ENCODE measurements at places on chromosomes 2 and 18. TPM values are rescaled to one million over a fixed set of nuclear protein-coding genes. Genes with fewer than 3 reads are reported as not detected.

The MGAT4A gene
- total RNA-seq, result 96.4 TPM

The SLC30A3 gene
- total RNA-seq, result not detected

The SERPINB5 gene
- total RNA-seq, result not detected

The CCDC102B gene
- 8.9 TPM for total RNA-seq

The VAMP8 gene
- 111 TPM for total RNA-seq

The DYNAP gene
- total RNA-seq, result not detected

The GEN1 gene
- 11.1 TPM for total RNA-seq

DNA sequence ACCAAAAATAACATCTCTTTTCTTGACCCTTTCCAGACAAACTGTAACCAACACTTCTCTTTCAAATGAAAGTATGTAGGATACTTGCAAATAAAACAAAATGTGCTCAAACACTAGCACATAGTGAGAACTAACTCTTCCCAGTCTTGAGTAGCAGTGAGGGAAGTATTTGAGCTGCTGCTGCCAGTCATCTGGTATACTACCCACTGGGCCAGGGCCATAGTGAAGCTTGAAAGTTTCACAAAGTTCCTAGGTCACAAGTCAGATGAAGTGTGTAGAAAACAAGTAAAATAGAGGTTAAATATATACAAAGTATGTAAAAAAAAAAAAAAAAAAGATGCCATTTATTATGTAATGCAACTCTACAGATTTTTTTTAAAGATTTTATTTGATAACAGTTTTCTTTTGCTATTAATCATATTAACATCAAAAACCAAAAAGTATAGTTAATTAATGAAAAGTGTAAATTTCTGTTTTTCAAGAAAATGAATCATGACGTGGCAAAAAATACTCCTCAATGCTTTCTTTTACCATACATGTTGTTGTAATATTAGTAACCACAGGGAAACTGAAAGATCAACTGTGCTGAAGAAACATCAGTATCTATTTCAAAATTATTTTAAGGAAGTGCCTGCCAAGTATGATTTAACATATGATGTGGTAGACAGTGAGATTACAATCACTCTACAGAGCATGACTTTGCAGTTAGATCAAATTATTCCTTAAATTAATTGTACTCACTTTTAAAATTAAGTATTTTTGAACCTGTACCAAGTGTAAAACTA is 21.6 kb upstream of the TRIB2 start:
- DNase-seq, result no peak

- no peak for DNase-seq
Observed at GRCh38 chr2:218482651-218483050, 63.7 kb downstream of the VIL1 start.

GRCh38 chr2:223943561-223944008 is 1.6 kb downstream of the WDFY1 start:
- DNase-seq, result no peak

- no peak for DNase-seq
Observed at GRCh38 chr18:45733535-45733934, 9.6 kb downstream of the SLC14A1 start.

- no peak for DNase-seq
Observed at GRCh38 chr18:21408681-21409080, 166.6 kb downstream of the GREB1L start.

DNA sequence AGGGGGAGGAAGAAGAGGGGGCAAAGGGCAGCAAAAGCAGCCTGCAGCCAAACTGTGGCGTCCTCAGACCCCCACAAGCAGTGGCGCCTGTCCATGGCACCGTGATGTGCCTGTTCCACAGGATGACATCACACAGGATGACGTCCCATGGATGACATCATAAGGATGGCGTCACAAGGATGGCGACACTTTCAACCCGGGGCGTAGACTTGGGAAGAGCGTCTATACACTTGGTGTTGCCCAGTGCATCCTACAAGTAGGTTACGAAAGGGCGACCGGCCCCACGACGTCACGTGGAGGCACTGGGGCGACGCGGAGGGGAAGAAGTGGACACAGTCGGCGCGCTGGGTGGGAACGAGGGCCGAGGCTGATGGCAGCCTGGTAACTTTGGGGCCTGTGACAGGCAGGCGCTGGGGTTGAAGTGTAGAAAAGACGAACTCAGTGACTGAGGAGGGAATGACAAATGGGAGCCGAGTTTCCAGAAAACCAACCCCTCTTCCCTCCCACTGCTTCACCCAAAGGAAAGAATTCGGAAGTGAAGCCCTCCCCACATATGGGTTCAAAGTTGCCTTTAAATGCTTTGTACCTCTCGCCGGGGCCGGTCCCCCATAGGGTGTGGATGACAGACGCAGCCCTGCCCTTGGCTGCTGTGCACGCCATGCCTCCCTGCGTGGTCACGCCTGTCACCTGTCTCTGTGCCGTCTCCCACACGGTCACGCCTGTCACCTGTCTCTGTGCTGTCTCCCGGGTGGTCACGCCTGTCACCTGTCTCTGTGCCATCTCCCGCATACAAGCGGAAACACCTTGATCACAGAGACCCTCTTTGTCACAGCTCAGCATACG is 13.4 kb upstream of the KCNG2 start:
- DNase-seq, result no peak

DNA sequence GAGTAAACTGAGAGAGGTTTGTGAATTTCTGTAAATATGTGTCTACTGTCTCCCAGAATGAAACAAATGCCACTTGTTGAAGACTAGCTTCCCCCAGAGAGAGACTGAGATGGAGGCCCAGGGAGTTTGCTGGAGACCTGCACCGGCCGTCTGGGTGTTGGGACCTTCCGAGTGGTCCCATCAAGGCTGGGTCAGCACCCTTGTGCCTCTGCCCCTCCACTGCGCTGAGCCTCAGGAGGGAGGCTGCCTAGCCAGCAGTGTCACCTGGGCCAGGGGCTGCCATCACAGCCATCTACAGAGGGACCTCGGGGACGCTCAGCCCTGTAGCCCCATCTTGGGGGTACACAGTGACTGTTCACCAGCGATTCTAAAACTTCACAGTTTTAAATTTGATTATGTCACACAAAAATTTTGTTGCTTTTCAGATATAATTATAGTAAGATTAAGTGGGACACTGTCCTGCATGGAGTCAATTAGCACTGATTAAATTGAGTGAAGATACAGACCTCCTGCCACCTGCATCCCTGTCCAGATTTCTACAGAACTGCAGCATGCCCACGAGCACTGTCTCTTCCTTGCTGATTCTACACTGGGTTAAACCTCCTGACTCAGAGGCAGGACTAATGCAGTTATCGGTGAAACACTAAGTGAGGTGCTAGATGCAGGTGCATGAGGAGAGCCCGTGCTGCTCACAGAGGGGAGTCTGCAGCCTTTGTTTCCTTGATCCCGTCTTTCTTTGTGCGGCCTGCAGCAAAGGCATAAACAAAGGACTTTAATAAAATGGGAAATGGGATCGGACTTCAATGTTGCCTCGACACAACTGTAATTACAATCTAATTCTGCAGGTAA is 50.5 kb downstream of the TMEM18 start:
- no peak for DNase-seq

DNA sequence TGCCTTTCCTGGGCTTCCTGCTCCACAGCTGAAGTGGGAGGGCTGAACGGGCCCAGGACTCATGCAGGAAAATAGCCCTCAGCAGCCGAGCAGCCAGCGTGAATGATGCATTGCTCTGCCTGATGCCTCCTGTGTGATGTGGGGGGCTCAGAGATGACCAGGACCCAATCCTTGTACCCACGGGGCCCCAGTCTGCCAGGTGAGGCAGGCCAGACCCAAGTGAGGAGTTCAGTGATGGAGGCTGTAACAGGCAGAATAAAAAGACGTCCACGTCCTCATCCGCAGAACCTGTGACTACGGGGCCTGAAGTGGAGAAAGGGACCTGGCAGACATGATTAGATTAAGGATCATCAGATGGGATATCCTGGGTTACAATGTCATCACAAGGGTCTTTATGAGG is 194.9 kb upstream of the HDAC4 start:
- DNase-seq, result no peak

- DNase-seq, result no peak
Observed at GRCh38 chr2:36287363-36288275, 68.0 kb upstream of the CRIM1 start.

DNA sequence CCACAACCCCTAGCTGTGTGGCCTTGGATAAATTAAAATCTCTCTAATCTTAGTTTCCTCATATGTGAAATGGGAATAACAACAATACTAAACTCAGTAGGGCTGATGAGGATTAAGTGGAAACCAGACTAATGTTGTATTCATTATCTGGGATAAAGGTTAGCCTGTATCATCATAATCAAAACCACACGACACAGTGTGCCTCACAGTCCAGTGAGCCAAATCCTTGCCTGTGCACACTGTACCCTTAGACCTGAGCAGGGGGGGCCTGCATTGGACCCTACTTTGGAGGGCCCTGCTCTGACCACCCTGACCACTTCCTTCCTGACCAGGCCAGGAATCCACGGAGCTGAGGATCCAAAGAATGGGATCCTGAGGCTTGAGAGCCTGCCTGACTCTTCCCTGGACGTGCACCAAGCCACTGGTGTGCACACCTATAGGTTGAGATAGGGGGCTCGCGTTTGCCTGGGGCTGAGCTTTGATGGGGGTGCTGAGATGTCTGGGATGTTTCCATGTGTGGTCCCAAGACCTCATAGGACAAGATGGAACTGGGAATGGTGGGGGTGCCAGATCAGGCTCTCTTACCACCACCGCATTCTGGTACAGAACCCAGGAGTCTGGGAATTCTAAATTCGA is 69.7 kb downstream of the TGOLN2 start:
- DNase-seq, result no peak

DNA sequence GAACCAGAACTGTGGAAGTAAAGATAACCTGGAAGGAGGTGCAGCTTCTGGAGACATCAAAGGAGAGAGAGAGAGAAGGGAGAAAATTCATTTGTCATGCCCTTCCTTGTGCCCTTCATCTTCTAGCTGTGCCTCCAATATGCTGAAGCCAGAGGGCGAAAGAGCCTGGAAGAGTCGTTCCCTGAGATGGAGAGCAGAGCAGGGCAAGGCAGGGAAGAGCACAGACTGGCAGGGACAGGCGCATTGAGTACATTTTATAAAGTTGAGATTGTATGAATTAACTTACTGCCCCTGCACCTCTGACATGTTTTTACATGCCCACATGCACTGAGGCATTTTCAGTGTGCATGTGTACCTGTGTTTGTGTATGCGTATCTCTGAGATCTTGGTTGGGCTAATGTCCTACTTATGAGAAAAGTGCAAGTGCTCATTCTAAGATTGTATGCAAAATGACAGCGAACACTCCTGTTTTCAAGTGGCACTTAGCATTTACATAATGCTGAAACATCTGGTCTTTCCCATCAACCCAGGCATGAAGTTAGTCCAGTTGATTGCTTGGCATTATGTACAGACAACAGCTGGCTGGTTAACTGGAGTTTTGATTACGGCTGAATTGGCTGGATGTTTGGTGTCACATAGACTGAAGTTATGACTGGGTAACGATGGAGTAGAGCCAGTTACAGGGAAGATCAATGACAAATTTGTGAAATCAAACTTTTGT is 23.7 kb upstream of the MMADHC start:
- DNase-seq, result no peak

- no peak for DNase-seq
Observed at GRCh38 chr2:192126912-192127311, 67.8 kb downstream of the TMEFF2 start.

- no peak for DNase-seq
Observed at GRCh38 chr18:68960355-68960754, 162.5 kb downstream of the CCDC102B start.
